ENCODE measurements at places on chromosomes 16 and 17.

GRCh38 chr17:72158895-72159885, 38.4 kb downstream of the SOX9 start:
- DNase-seq: no peak
- no peak overlapping the region for H3K4me3 ChIP-seq
- no peaks in the 10 kb centered on the region for H3K4me1 ChIP-seq
- no peak overlapping the region for H3K27ac ChIP-seq
- no peaks in the 10 kb centered on the region for H3K36me3 ChIP-seq

DNA sequence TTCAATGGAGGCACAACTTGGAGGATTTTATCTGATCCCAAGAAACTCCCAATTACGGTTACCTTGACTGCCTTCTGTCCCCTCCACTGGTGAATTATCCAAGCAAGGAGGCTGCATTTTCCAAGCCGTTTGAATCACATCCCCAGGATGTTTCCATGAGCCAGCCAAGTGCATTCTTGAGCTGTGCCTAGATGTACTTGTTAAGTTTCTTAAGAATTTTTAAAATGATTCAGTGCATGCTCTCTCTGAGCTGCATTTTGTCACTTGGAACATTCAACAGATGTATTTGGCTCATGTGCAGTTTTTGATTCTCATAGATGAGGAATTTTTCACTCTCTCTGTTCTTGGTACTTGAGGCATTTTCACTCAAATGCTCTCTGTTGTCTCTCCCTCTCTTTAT, 202.6 kb upstream of the MYOCD start:
- no peaks in the 10 kb centered on the region for H3K27me3 ChIP-seq
- no peaks in the 10 kb centered on the region for H3K36me3 ChIP-seq
- H3K27ac ChIP-seq: peak overlapping the region; percentile 71

DNA sequence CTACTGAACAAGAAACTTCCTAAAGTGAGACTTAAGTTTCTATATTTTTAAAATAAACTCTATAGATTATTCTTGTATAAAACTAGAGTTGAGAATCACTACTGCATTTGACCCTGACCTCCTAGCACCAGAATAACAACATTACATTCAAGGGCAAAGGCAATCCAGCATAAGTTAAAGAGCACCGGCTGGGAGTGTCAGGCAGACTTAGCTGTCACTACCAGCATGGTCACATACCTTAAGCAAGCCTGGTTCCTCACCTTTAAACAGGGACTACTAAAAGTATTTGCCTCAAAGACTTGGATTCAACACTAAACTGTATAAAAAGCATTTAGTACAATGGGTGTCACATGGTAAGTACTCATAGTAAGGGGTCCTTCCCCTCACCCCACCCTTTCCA, 90.4 kb downstream of the SSH2 start:
- DNase-seq: no peak
- no peaks in the 10 kb centered on the region for H3K36me3 ChIP-seq
- no peaks in the 10 kb centered on the region for H3K27me3 ChIP-seq
- no peak overlapping the region for H3K4me3 ChIP-seq
- no peaks in the 10 kb centered on the region for H3K4me1 ChIP-seq
- no peak overlapping the region for H3K27ac ChIP-seq

DNA sequence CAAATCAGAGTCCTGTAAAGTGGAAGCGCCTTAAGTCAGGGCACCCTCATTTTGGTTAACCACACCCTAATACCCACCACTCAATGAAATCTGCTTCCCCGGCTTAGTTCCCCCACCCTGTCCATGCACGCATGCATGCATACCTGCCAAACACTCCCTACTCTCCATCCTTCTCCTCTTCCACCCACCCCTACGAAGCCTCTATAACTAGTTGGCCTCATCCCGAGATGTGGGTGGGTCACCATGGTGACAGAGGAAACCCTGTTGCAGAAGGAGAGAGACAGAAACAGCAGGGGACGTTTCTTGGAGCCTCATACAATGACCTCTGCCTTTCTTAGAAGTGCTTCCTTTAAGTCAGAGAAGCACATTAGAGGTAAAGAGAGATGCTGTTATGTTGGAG, 46.8 kb upstream of the DNAH9 start:
- H3K27me3 ChIP-seq: no peaks in the 10 kb centered on the region
- H3K27ac ChIP-seq: no peak overlapping the region
- no peaks in the 10 kb centered on the region for H3K4me1 ChIP-seq

Measured in aorta (tissue), 5 donors.